ENCODE measurements at places on chromosomes 11 and 22.

GRCh38 chr11:2509481-2510001, 64.7 kb downstream of the KCNQ1 start:
- DNase-seq, result no peak

DNA sequence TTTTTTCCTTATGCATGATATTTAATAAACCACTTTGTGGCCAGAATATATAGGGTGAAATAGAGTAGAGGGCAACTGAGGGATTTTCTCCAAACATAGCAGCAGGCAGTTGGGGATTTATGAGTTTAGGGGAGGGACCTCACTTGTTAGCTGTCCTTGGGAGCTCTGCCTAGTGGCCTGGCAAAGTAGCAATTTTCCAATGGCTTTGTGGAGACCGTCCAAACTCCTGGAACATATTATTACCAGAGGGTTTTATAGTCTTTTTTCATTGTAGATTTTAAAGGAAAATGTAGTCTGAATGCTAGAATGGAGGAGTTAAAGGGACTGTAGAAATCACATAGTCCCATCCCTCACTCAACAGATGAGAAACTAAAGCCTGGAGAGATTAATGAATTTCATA, 32.3 kb downstream of the AMOTL1 start:
- DNase-seq, result no peak

GRCh38 chr11:94139416-94139815, 10.8 kb downstream of the PANX1 start:
- DNase-seq, result no peak

- no peak for DNase-seq
These were observed 428.3 kb upstream of the RAG2 start for GRCh38 chr11:37026326-37026725.

GRCh38 chr22:19114984-19115552, 7.1 kb downstream of the DGCR2 start:
- DNase-seq, result no peak

DNA sequence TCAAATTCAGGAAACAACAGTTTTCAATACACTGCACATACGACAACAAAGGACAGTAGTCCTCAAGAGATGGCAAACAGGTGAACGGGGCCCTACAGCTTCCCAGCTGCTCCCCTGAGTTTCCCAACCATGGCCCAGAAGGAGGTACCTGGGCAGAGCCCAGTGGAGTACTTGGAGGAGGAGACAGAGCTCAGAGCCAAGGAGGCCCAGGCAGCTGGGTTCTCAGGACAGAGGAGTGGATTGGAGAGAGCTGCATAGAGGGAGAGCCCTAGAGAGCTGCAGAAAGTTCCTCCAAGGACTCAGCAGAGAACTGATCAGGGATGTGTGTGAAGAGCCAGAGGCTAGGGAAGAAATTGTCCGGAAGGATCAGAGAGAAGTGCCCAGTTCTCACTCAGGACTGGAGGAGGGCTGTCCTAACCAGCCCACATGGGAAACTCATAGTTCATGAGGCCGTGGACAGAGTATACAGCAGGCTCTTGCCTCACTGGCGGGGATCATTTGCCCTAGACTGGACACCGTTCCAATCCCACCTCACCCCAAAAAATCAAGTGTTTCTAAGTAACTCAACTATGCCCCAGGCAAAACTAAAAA, 7.6 kb upstream of the ASCL2 start:
- DNase-seq, result no peak

DNA sequence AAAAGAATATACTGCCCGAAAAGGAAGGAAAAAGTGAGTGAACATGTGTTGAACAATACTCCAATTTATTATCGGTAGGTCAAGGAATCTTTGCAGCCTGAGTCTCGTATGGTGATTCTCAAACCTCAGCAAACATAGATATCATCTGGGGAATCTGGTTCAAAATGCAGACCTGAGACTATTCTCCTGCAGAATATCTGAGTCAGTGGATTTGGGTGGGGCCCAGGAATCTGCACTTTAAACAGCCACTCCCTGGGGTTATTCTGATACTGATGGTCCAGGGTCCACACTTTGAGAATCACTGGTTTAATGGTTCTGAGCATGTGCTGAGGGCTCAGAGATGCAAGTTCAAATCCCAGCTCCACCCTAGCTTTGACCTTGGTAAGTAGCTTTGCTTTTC, 53.6 kb upstream of the GRK3 start:
- DNase-seq, result no peak
